ENCODE measurements at places on chromosomes 12 and 14.

GRCh38 chr12:117774941-117775775 lies 193.6 kb downstream of the KSR2 start:
- no peak for DNase-seq

DNA sequence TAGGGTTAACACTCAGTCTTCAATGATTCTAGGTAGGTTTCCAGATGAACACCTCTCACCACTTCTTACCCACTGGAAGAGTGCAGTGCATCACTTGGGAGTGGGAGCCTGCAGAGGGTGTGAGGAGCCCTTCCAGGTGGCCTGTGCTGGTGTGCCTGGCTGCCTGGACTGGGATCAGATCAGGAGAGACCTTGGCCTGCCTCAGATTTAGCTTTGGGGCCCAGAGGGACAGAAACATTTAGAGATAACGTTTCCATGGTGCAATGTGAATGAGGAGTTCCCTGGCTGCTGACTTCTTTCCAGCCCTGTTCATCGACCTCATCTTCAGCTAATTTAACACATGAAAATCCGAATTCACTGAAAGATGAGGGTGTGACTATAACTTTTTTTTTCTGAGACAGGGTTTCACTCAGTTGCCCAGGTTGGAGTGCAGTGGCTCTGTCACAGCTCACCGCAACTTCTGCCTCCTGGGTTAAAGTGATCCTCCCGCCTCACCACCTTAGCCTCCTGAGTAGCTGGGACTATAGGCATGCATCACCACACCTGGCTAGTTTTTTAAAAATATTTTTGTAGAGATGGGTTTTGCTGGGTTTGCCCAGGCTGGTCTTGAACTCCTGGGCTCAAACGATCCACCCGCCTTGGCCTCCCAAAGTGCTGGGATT lies 53.6 kb downstream of the SUSD6 start:
- DNase-seq = no peak

DNA sequence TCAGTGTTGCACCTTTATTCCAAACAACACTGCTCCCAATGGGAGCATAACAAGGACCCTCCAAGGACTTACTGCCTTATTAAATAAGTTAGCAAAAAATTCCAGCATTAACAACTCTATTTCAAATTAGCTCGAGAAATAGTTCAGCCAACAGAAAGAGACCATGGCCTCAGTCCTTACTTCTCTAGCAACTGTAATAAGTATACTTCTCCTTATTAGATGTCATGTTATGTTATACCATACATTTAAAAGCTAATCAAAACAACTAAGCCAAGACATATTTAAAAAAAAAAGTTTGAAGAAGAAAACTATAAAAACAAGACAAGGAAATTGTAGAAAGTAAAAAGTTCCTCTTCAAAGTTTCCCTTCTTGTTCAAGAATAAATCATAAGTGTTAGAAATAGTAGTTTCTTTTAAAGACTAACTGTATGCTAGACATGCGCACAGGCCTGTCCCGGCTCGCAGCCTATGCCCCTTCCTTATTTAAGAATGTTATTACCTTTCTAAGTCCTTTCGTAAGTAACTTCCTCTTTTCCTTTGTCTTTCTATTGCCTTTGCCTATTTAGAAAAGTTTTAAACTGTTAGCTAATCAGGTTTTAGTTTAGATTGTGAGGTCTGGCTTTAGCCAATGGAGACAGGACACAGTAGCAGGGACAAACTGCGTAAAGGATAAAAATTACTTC lies 68.6 kb downstream of the RESF1 start:
- no peak for DNase-seq

GRCh38 chr12:115233891-115234543 lies 550.0 kb upstream of the TBX3 start:
- DNase-seq = no peak

- DNase-seq = no peak
Measured at GRCh38 chr14:90319173-90319572, 12.6 kb downstream of the NRDE2 start.

DNA sequence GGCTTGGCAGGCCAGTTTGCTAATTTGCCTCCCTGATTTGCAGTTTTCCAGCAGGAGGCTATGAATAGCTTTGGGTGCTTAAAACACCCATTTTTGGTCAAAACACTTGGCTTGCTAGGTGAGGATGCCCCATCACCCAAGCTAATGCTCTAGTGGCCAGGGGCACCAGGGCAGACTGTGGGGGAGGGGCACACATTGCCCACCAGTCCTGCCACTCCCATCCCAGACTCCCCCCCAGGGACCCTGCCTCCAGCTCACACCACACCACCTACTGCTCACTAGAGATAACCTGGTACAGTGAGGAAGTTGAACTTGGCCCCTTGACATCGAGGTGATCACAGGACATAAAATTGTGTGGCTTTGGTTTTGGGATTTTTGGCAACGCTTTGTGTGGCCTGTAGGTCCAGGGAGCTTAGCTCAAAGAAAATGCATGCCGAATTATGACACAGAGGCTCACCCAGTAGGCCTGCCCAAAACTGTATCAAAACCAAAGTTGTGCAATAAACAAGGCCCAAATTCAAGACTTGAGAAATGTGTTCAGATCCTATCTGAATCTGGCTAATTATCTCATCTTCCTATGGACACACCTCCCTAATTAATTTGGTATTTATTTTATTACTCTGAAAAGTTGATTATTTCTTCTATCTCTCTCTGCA lies 4.3 kb downstream of the NUAK1 start:
- no peak for DNase-seq

DNA sequence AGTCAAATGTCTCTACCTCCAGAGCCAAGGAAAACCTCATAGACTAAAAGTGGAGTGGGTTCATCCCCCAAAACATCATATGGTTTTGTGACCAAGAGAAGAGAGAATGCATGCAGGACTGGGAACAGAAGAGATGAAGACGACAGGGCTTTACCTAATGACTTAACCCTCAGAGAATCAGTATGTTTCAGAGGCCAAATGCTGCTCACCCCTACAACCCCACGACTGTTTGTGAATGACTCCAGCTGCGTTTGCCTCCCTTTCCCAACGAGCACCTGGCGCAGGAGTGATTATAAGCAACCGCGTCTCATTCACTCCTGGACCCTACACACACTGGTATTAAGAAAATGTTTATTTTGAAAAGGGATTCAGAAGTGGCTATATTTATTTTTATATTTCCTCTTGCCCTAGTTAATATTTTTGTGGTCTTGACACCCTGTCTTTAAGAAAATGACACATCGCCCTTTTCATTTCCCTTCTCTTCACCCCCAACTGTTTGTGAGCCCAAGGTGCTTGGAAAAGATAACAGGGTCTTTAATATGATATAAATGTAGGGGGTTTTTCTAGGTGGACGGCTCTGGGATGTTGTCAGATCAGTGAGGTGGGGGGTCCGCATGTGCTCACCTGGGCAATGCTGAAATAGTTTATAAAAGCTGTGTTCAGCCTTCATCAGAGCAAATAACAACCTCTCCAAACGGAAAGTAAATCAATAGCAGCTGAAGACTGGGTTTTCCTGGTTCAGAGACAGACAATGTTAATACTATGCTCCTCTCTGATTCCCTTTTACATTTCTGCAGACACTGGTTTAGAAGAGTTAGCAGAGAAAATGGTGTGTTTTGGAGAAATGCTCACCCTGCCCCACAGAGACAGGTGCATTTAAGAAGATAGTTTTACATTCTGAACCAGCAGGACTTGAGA lies 77.7 kb downstream of the SLC15A4 start:
- DNase-seq = no peak
